ENCODE measurements at places on chromosomes 16 and 17.
A peak's percentile ranks its signal among the peaks of the same experiment; 100 is the strongest.

- DNase-seq = no peak
Observed at GRCh38 chr17:64060331-64060730, 39.9 kb upstream of the ICAM2 start.

DNA sequence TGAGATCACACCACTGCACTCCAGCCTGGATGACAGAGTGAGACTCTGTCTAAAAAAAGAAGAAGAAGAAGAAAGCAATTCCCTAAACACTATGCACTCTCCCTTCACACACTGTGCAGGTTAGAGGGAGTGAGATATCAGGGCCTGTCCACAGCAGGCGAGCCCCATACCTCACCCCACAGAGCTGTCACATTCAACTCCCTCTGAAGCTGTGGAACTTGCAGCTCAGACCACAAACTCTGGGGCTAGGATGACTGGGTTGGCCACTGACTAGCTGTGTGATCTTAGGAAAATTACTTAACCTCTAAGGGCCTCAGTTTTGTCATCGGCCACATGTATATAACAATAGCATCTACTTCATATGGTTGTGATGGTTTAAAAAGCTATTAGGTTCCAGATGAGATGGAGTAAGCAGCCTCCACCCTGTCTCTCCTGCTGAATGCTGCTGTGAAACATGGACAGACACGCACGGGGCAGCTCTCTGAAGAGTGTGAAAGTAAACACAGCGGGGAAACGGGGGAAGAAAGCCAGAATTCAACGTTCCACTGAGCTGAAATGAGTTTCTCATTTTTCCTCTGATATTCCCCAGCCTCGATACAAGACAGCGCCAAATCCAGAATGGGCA is 13.6 kb upstream of the PYY start:
- DNase-seq = no peak

- DNase-seq = no peak
Observed at GRCh38 chr17:40015005-40015997, at the start of gene CSF3. CSF3 (plus strand) TSS chr17:40015440; CDS start chr17:40015475, 35 bp downstream.

- DNase-seq = no peak
Observed at GRCh38 chr17:38572669-38573365, 32.9 kb downstream of the SRCIN1 start.

DNA sequence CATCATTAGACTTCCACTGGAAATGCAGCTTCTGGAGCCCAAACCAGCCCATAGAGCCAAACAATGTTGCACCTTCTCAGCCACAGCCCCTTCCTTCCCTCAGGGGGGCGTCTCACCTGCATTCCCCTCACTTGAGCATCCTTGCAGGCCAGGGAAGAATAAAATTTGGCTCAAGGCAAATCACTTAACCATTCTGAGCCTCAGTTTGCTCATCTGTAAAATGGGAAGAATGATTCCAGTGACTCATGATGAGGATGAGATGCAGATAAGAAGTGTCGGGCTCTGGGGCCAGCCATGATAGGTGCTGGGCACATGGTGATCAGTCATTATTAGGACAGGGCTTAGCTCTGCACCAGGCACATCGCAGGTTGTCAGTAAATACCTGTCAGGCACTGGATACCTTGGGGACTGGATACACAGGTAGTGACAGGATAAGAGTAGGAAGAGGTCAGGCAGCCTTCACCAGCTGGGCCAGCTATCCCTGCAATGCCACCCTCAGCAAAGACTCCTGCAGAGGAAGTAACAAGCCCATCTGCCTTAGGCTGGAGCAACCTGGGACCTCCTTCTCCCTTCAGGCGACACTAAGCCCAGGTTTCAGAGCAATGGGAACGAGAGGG is 208.0 kb upstream of the TNRC6C start:
- no peak for DNase-seq

DNA sequence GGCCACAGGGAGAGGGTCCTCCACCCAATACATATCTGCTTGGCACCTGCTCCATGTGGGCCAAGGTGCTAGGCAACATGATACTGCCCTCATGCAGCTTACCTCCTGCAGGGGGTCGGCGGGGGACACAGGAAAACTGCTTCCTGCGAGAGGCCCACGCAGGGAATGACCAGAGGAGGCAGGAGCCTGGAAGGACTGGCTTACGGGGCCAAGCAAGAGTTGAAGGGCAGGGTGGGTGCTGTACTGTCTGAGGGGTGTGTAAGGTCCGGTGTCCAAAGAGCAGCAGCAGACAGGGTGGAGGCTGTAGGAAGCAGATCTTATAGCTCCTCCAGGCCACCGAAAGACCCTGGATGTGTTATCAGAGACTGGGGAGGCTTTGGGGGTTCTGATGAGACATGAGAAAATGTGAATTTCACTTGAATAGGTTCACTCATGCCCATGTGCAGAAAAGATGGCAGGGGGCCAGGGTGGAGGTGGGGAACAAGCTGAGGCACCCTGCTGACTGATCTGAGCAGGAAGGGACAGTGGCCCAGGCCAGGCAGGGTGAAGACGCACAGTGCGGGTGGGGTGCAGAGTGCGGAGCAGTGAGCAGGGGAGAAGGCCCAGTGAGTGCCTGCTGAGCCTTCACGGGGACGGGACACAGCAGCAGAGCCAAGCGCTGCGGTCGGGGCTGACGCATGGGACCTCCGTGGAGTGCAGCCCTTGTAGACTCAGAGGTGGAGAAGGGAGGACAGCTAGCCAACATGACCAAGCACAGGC is 8.3 kb downstream of the FLCN start:
- DNase-seq = no peak

DNA sequence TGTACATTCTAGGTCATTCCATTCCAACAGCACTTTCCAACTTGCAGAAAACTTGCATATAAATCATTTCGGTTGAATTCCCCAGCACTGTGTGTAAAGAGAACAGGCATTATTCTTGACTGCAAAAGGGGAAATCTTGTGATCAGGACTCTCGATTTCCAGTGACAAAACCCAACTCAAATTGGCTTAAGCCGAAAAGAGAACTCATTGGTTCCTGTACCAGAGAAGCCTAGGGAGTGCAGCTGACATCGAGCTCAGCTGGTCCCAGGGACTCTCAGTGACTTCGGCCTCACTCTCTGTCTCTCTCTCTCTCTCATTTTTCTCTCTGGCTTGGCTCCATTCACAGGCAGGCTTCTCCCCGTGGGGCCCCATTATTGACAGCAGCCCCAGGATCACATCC is 30.7 kb downstream of the CD300LF start:
- DNase-seq = no peak

GRCh38 chr17:15377200-15377599 is 35.8 kb upstream of the TEKT3 start:
- no peak for DNase-seq

- DNase-seq = no peak
Observed at GRCh38 chr16:22372882-22373661, 1.3 kb downstream of the CDR2 start.

DNA sequence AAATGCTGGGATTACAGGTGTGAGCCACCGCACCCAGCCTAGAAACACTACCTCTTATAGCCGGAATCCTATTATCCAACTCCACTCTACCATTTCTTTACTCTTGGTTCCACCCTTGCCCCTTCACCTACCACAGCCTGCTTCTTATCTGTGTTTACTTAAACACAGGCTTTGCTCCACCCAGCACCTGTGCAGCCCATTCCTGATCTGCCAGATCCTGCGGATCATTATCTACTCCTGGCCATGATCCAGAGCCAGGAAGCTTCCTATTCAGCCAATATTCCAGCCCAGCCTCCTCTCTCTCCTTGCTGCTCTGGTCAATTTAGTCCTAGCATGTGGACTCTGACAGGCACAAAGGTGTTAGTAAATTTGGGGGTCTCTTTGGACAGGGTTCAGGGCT is 98.8 kb upstream of the MED13 start:
- DNase-seq = peak; percentile 85

GRCh38 chr16:75323933-75324332 is 72.5 kb upstream of the BCAR1 start:
- no peak for DNase-seq

GRCh38 chr16:23700509-23700908 is 12.5 kb downstream of the ERN2 start:
- no peak for DNase-seq

GRCh38 chr17:79836972-79837887 is 2.0 kb downstream of the CBX4 start:
- no peak for DNase-seq

- DNase-seq = no peak
Observed at GRCh38 chr17:77212833-77213777, 72.3 kb downstream of the SEC14L1 start.

GRCh38 chr17:58330997-58331814 is 2.6 kb upstream of the TSPOAP1 start:
- no peak for DNase-seq

GRCh38 chr17:1024076-1024475 is 27.1 kb downstream of the TIMM22 start:
- no peak for DNase-seq

- no peak for DNase-seq
Observed at GRCh38 chr17:29443041-29443739, 53.0 kb downstream of the TAOK1 start.

- no peak for DNase-seq
Observed at GRCh38 chr17:65633146-65633881, 71.9 kb upstream of the AXIN2 start.

DNA sequence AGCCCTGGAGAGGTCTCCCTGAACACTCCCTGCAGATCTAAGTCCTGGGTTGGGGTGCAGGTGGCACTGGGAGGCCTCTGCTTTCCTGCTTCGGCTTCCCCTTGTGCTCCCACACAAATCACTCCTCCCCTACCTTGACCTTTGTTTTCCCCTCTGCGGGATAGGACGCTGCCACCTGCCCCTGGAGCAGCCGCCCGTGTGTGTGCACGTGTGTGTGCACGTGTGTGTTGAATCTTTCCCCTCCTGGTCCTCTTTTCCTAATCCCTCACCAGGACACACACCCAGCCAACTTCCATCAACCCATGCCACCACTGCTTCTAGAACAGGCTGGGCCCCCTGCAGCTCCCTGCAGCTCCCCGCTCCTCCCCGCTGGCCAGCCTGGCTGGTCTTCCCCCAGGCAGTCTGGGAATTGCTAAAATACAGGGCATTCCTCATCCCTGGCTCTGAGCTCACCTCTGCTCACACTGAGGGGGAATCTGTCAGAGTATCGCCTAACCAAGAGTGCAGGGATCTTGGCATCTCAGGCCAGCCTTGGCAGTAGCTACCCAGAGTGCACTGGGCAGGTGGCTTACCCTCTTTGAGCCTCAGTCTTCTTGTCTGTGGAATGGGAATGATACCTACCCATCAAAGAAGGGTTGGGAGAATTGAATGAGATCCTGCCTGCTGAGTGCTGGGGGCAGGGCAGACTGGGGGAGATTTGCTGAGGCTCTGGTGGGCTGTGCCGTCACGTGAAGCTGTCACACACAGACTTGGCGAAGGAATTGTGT is 198.5 kb downstream of the NTN1 start:
- no peak for DNase-seq
